Left colon (tissue), 2 donors: ENCODE measurements at places on chromosomes 6 and 20. TPM values are rescaled to one million over a fixed set of nuclear protein-coding genes. Genes with fewer than 3 reads are reported as not detected.

Gene GNRH2
- 0.64 TPM for total RNA-seq

Gene BPIFB4
- total RNA-seq, result not detected

Gene PRND
- total RNA-seq, result 0.20 TPM

Gene RBPJL
- total RNA-seq, result not detected

Gene INSM1
- 5.5 TPM for total RNA-seq

Gene EIF2S2
- 39.8 TPM for total RNA-seq

Gene NT5DC1
- total RNA-seq, result 43.7 TPM

Gene C20orf202
- 0.59 TPM for total RNA-seq

Gene FAM83C
- total RNA-seq, result 0.20 TPM

Gene TMEM242
- total RNA-seq, result 11.2 TPM

Gene OR2J1
- total RNA-seq, result not detected

Gene NAPB
- 7.9 TPM for total RNA-seq

Gene RBBP8NL
- total RNA-seq, result 6.7 TPM

Gene AKAP7
- total RNA-seq, result 14.1 TPM

Gene HLA-A
- 1,618 TPM for total RNA-seq

Gene DTNBP1
- total RNA-seq, result 21.0 TPM

Gene B4GALT5
- 58.1 TPM for total RNA-seq

Gene CYP39A1
- total RNA-seq, result 3.0 TPM

Gene RFX6
- total RNA-seq, result 1.5 TPM

Gene ZSCAN23
- 1.2 TPM for total RNA-seq

Gene C6orf15
- total RNA-seq, result not detected

Gene CNKSR3
- 49.4 TPM for total RNA-seq

Gene CTSA
- 538 TPM for total RNA-seq

Gene SMLR1
- total RNA-seq, result not detected

Gene TRIM38
- total RNA-seq, result 9.6 TPM

Gene BNIP5
- 11.4 TPM for total RNA-seq

Gene ZBTB46
- 3.0 TPM for total RNA-seq

Gene PRR18
- not detected for total RNA-seq

Gene GNAS-AS1
- total RNA-seq, result 0.87 TPM

Gene PDYN
- total RNA-seq, result not detected

Gene EYS
- total RNA-seq, result 0.59 TPM

Gene TENT5A
- total RNA-seq, result 26.3 TPM

Gene EFCAB8
- 0.11 TPM for total RNA-seq

Gene RAD21L1
- total RNA-seq, result not detected

Gene SNAP25
- 0.76 TPM for total RNA-seq

Gene PKHD1
- total RNA-seq, result 0.12 TPM

Gene SYNDIG1
- 0.12 TPM for total RNA-seq

Gene CLVS2
- total RNA-seq, result 0.14 TPM

Gene LRRC1
- total RNA-seq, result 69.2 TPM

Gene IL17A
- not detected for total RNA-seq

Gene OR12D3
- not detected for total RNA-seq
